ENCODE measurements at places on chromosomes 11 and 22. TPM values are rescaled to one million over a fixed set of nuclear protein-coding genes. Genes with fewer than 3 reads are reported as not detected.

The OR51B5 gene
- total RNA-seq, result 1.8 TPM

GRCh38 chr11:60282286-60282685 lies 1.8 kb downstream of the MS4A4A start:
- no peak for DNase-seq

- DNase-seq, result no peak
These were observed 123.3 kb downstream of the APIP start for GRCh38 chr11:34792814-34793258.

DNA sequence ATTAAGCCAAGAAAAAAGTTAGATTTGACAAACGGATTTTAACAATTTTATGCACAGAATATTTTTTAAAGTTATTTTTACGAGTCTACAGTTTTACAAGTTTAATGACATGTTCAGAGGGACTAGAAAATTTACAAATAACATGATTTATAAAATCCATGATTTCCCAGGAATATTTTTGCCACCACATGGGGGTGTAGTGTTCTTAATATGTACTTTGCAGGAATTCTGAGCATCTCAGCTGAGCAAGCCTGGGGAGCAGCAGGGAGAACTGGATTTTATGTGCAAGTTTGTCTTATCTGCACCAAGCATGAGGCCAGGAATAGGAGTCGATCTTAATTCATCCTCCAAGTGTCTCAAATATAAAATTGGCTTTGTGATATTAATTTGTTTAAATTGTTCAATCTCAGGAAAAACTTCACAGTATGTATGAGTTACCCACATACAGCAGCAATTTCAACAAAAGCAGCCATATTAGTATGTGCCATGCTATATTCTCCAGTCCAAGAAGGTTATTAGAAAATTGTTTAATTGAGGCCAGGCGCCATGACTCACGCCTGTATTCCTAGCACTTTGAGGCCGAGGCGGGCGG lies 826.3 kb downstream of the DLG2 start:
- DNase-seq, result no peak

DNA sequence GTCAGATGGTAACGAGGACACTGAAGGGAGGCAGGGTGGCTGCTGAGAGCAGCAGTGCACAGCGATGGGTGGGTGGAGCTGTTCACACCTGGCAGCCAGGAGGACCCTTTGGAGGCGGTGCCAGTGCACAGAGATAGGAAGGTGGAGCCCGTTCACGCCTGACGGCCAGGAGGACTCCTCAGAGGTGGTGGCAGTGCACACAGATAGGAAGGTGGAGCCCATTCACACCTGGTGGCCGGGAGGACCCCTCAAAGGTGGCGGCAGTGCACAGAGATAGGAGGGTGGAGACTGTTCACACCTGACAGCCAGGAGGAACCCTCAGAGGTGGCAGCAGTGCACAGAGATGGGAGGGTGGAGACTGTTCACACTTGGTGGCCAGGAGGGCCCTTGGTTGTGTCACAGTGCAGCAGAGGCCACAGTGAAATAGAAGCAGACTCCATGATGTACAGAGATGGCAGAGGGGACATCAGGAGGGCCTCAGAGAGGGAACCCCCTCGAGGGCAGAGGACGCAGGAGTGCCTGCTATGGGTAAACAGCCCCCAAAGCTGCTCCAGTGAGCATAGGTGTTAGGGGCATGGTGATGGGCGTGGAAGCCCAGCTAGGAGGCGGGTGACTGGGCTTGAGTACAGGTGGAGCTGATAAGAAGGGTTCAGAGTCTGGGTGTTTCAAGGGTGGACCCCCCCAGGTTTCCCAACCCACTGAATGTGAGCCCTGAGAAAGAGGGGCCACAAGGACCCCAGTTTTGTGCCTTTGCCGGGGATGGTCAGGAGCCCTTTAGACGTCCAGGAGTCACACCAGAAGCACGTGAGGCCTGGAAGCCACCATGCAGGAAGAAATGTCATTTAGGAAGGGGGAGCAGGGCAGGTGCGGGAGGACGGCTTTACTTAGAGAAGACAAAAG lies 566.7 kb downstream of the BRD1 start:
- DNase-seq, result peak; percentile 20

The RAB3IL1 gene
- total RNA-seq, result 9.7 TPM

GRCh38 chr11:122098261-122098980 lies 17.6 kb downstream of the BLID start:
- DNase-seq, result no peak

DNA sequence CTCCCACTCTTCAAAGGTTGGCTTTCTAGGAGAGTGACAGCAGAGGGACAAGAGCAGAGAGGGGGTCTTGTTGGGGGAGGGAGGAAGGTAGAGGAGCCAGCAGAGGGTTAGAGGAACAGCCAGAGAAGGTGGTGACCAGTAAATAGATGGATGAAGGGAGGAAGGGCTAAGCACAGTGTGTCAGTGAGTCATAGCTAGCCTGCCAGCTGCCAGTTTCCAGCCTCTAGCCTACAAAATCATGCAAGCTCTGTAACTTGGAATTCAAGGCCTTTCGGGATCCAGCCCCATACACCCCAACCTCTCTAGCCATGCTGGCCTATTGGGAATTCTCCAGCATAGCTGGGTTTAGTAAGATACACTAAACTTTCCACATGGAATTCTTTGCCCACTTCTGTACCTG lies 147.4 kb upstream of the TEAD1 start:
- DNase-seq, result no peak

DNA sequence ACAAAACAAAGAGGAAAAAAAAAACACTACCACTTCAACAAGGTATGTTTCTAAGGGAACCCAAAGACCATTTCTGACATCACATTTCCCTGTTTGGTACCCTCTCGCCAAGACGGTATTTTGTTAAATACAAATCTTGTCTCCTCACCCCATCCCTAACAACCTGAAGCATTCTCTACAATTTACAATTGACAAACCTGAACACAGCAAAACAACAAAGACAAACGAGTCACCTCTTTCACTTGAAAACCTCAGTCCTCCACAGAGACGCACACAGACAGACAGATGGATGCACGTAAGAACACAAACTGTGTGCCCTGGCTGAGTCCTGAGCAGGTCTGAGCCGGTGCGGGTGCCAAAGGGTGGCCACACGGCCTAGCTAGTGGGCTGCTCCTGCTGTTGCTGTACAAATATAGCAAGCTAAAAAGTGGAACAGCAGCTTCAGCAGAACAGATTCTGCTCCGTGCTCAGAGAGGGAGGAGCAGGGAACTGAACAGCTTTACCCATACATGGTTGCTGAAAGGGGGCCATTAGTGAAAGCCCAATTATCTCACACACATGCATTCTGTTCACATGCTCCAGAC lies 28.5 kb downstream of the CELF1 start:
- no peak for DNase-seq

DNA sequence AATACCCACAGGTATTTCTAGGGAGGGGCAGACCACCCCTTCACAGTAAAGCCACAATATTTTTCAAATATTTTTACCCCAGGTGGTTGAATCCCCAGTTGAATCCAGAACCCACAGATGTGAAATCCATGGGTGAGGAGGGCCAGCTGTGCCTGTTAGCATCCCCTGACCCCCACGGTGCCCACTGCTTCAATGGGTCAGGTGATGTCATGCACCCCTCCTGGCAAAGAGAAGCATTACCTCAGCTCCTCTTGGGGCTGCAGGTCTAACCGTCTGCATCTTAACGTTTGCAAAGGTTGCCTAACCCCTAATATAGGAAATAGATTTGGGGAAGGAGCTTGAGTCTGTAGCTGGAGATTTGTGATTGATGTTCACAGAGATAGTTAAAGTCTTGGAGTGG lies 24.7 kb upstream of the IL17RA start:
- DNase-seq, result peak; percentile 59

The KRTAP5-2 gene
- total RNA-seq, result not detected

The KDM4D gene
- total RNA-seq, result 1.2 TPM

- no peak for DNase-seq
These were observed 130.5 kb downstream of the GRIA4 start for GRCh38 chr11:105740164-105740903.

- no peak for DNase-seq
These were observed 8.7 kb downstream of the MMP26 start for GRCh38 chr11:4713241-4713640.

DNA sequence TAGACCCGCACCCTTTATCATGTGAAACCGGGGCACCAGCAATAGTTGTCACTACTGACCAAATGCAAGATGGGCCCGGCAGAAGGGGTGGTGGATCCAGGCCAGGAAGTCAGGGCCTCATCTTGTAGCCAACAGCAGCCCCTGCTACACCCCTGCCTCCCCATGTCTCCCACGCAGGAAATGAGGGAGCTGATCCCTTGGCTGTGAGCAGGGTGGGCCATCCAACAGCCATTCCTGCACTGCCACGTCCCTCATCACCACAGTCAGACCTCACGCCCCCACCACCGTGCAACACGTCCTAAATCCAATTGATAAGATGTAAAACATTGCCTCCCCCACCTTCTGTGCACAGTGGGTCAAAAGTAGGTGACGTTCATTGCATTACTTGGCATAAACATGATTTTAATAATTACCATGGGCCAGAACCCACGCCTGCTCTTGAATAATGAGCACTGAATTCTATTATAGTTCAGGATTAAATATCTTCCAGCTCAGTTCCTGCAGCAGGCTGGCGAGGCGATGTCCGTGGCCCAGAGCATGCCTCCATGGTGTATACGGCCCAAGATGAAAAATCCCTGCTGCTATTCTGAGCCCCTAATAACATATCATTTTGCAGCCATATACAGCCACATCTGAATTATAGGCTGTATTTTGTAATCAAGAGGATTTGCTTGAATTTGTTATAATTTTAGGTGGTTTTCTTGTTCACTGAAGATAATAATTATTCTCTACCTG lies 1373.8 kb downstream of the BRD1 start:
- DNase-seq, result no peak

GRCh38 chr11:123265951-123266350 lies 70.9 kb upstream of the CLMP start:
- DNase-seq, result no peak

DNA sequence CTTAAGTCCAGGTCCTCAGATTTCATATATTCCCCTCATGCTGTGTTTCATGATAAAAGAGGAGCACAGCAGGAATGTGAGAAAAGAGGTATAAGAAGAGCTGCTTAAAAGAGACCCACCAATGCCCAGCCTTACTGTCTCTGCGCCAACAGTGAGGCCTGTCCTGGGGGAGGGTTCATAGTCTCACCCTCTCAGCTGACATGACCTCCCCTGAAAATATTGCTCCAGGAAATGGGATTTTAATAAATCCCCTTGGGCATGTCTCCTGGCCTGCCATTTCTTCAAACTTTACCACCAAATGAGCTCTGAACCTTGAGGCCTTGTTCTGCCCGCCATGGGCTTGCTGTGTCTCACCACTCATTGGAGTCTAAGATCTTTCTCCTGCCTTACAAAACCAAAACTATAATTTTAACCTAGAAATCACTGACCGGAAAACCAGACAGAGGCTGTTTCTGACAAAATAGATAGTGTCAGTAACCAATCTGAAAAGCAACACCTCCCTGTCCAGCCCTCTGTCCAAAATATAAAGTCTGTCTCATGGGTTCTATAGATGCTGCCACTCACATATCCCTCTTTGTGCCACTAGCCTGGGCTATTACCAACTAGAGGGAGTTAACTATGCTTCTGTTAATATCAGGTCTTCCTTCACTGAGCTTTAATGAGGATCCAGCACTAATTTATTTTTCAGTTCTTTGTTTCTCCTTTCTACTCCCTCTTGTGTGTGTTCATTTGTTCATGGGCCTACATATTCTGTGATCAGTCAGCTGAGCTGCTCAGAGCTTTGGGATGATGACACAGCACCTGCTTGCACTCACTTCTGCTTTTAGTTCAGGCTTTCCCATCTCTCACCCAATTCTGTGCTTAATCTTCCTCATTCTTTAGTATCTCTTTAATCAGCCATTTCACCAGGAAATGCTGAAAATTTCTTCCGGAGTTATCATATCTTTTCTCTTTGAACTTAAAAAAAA lies at the start of gene OR2AG2:
Gene OR2AG2, minus strand, starts transcription at position 51 of the 968 bp plus-strand sequence. CDS start 3,019 bp downstream, outside the sequence.
- no peak for DNase-seq

DNA sequence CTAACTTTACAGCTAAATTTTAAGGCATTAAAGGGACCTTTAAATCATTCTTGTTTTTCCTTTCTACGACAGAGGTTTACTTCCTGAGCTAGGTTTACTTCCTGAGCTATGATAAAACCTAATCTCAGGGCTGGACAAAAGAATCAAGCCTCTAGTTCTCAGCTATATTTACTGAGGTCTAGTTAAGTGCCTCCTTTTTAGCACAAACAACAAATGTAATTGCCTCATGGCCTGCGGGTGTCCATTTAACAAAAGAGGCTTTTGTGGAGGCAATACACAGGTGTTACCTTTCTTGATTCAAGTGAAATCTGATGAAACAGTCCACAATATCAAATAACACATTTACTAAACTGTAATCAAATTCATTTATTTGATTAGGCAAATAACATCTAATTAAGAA lies 67.3 kb downstream of the IMMP1L start:
- DNase-seq, result no peak

The AQP11 gene
- total RNA-seq, result 1.8 TPM

DNA sequence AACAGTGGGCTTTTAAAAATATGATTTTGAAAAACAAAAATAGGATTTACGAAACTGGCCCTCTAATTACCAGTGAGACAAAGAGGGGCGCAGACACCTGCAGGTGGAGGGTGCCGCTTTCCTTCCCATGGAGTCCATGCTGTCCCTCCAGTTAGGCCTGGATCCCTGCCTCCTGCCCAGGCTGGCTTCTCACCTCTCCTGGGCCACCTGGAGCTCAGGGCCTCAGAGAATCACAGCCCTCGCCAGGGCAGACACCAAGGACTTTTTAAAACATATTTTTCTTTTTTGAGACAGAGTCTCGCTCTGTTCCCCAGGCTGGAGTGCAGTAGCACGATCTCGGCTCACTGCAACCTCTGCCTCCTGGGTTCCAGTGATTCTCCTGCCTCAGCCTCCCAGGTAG lies 1437.2 kb downstream of the TBC1D22A start:
- DNase-seq, result no peak

DNA sequence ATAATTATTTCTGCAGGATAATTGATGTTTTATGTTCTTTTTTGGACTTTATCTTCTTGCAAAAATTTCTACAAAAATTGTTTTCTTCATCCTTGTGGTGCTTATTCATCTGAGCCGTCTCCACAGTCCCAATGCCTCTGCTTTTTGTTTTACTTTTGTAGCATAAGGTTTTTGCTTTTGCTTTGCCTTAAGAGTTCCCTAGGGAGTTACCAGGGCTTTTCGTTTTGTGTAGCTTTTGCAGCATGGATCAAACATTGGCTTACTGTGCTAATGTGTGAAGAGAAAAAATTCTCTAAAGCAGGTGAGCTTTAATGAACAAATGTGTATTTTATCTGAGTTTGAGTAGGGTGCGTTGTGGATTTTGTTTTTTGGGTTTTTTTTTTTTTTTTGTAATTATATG lies 11.8 kb downstream of the XBP1 start:
- no peak for DNase-seq

- no peak for DNase-seq
These were observed 45.2 kb downstream of the SC5D start for GRCh38 chr11:121337740-121338272.

- DNase-seq, result peak; percentile 95
These were observed at the start of gene NUP160 for GRCh38 chr11:47847892-47848699. Gene NUP160 (minus strand): TSS chr11:47848350. CDS start chr11:47848318, 32 bp downstream.

DNA sequence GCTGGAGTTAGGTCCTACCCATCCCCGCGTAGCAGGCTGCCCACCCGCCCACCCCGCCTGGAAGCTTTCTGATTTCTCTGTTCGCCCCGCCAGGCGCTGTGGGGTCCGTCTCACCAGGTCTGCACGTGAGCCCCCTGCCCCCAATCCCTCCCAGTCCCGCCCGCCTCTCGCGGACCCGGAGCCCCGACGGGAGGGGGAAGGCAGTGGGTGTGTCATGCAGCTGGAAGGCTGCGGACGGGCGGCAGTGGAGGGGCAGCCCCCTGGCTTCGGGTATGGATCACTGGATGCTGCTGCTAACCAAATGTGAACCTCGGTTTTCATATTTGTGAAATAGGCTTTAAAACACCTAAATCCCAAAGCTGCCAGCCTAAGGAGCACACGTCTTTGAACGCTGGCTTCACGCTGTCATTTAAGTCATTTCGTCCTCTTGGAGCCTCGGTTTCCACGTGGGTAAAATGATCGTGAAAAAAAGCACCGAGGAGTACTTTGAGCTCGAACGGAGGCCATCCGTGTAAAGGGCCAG lies 568 bp upstream of the BIK start:
- peak; percentile 79 for DNase-seq
